ENCODE measurements at places on chromosomes 4 and X.

- no peak for DNase-seq
Observed at GRCh38 chr4:149708513-149709130, 107.0 kb downstream of the IQCM start.

DNA sequence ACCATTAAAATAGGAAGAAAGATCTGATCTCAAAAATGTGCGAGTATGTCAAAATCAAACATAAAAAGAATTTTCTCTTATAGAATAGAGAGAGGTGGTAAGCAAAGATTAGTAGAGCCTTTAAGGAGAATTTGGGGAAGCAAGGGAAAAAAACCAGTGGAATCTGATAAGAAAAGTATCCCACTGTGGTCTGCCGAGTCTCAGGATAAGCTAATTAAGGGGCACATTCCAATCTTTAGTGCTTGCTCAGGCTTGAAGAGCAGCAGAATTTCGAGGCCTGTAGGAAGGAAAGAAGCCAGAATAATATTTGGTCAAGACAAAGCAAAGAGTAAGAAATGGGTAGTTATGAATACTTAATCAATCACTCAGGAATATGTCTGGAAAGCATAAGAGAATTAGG, 13.0 kb downstream of the STATH start:
- no peak for DNase-seq

- no peak for DNase-seq
Observed at GRCh38 chr4:142728233-142728632, 117.9 kb downstream of the INPP4B start.

- DNase-seq = no peak
Observed at GRCh38 chrX:16516232-16516876, 133.6 kb upstream of the S100G start.

- DNase-seq = no peak
Observed at GRCh38 chrX:143466130-143466529, 51.1 kb downstream of the SPANXN3 start.

DNA sequence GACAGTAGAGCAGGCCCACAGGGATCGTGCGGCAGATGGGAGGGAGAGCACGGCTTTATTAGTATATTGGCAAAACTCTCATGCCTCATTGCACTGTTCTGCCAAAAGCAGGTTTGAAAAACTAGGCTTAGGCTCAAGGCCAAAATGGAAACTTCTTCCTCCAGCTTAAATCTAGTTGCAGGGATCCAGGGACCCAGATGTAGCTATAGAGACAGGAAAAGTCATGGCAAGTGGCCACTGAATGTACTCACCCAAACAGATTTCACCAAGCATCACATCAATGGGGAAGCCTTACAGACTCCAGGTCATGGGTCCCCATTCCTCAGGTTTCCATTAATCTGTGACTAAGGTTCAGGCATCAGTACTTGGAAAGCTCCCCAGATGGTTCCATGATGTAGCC, 149.2 kb downstream of the STK32B start:
- DNase-seq = no peak

GRCh38 chr4:169080981-169081380, 70.9 kb upstream of the CBR4 start:
- no peak for DNase-seq

GRCh38 chr4:71304289-71304850, 34.5 kb upstream of the SLC4A4 start:
- DNase-seq = no peak

GRCh38 chr4:133146574-133147241, 2.4 kb upstream of the PCDH10 start:
- peak; percentile 67 for DNase-seq

GRCh38 chrX:10173331-10173900, 16.6 kb downstream of the CLCN4 start:
- peak; percentile 22 for DNase-seq

DNA sequence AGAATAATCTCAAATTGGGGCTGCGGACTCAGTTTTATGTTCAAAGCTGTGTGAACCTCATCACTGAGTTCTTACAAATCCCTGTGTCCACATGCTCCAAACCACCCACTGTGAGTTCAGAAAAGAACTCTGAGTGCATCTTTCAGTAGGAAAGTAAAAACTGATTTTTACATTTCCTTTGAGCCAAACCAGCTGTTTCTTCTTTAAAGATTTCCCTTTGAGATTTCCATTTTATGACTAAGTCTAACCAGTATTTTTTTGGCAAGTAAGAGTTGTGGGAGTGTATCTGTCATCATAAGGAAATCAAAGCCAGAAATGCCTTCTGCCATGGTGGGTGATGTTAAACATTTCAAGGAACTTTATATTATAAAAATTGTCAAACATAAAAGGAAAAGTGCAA, 100.0 kb downstream of the TET2 start:
- no peak for DNase-seq

DNA sequence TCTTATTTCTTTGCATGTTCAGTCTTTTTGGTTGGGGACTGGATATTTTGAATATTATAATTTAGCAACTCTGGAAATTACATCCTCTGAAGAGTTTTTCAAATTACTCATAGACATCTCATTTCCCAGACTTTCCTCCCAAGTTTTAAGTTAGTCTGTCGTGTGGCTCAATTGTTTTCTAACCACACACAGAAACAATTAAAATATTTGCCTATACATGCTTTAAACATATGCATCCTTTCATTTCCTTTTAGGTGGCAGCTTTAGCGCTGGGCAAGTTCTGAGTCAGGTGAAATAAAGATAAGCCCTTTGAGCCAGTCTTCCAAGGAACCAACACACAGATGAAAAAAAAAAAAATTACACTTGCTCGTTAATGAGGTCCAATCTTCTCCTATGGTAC, 307.0 kb upstream of the SPOCK3 start:
- no peak for DNase-seq

DNA sequence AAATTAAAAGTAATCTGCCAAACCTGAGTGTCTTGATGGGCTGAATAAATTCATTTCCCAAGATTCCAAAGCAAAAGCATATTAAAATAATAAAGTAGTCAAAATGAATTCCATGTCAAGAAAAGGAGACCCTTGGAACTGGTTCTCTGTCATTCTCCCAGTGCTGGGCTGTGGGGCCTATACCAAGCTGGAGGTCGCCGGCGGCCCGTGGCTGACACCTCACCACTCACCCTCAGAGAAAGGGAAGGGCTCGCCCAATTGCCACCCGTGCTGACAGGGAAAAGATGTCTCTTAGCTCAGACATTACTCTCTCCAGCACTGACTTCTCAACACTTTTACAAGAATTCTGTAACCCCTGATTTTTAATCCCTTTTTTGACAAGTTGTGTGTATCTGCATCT, 51.7 kb downstream of the GATB start:
- no peak for DNase-seq

DNA sequence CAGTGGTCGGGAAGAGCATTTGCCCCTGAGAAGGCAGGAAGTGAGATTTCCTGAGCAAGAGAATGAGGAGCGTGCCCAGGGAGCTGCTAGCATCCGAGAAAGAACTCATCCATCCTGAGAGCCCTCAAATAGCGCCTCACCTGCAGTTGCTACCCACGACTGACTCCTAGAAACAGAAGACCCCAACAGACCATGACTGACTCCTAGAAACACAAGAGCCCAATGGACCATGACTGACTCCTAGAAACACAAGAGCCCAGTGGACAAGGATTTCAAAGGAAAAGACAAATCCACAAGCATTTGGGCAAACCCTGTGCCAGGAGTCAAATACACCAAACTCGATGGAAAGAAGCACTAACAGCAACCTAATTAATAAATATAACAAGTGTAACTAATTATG, 575.2 kb upstream of the FRG1 start:
- no peak for DNase-seq

DNA sequence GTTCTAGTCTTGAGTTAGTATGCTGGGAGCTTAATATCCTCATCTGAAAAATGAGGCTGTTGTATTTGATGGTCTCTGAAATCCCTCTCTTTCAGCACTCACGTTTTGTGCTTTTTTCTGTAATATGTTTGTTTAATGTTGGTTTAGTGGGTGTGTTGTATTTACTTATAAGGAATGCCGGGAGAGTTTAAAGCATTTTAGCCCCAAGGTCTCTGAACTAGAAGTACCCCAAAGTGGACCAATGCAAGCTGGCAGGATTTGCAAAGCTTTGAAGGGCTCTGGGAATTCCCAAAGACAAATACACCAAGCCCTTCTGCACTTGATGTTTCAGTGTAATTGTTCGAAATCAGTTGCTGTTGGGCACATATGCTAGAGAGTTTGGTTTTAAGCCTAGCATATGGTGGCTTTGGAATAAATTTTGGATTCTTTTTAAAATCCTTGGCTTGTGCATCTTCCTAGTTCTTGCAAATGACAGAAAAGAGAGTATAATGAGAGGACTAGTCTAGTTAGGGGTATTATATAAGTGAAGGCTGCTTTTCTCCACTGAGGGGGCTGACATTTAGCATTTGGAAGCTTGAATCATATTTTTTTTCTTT, 371.4 kb upstream of the BOD1L1 start:
- no peak for DNase-seq

GRCh38 chr4:186931519-186931918, 207.9 kb upstream of the FAT1 start:
- DNase-seq = no peak
